Spinal cord (tissue), 10 donors: ENCODE measurements at places on chromosomes 5 and 9. TPM values are rescaled to one million over a fixed set of nuclear protein-coding genes. Genes with fewer than 3 reads are reported as not detected.

LIFR gene
- polyA plus RNA-seq = 39.8 TPM

ABLIM3 gene
- polyA plus RNA-seq = 94.7 TPM

AJM1 gene
- polyA plus RNA-seq = 19.3 TPM

TTC39B gene
- 5.3 TPM for polyA plus RNA-seq
